CD8-positive, alpha-beta memory T cell (primary cell): ENCODE measurements at places on chromosomes 1 and 21. TPM values are rescaled to one million over a fixed set of nuclear protein-coding genes. Genes with fewer than 3 reads are reported as not detected.

DNA sequence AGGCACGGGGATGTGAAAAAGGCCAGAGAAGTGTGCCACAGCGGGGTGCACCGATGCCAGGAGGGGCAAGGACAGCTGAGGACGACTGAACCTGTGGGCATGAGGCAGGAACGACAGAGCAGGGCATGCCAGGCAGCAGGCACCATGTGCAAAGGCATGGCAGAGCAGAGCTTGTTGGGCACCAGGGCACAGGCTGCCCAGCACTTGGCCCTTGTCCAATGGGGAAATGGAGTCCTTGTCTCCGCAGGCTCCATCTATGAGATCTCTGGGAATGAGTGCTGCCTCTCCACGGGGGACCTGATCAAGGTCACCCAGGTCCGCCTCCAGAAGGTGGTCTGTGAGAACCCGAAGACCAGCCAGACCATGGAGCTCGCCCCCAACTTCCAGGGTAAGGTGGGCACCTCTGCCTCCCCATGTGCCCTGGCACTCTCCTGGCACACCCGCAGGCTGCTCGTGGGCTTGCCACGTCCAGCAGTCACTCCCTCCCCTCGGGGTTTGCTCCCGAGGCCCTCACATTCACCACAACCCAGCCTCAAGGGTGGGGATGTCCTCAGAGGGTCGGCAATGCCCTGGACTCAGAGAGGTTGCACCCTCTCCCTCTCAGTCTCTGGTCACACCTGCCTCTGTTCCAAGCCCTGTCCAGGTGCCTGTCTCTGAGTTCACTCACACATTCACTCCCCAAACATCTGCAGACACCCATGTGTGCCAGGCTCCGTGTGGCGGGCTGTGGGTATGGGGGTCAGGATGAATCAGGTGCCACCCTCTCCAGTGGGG lies 4.2 kb downstream of the THEMIS2 start:
- peak; percentile 40 for DNase-seq

DNA sequence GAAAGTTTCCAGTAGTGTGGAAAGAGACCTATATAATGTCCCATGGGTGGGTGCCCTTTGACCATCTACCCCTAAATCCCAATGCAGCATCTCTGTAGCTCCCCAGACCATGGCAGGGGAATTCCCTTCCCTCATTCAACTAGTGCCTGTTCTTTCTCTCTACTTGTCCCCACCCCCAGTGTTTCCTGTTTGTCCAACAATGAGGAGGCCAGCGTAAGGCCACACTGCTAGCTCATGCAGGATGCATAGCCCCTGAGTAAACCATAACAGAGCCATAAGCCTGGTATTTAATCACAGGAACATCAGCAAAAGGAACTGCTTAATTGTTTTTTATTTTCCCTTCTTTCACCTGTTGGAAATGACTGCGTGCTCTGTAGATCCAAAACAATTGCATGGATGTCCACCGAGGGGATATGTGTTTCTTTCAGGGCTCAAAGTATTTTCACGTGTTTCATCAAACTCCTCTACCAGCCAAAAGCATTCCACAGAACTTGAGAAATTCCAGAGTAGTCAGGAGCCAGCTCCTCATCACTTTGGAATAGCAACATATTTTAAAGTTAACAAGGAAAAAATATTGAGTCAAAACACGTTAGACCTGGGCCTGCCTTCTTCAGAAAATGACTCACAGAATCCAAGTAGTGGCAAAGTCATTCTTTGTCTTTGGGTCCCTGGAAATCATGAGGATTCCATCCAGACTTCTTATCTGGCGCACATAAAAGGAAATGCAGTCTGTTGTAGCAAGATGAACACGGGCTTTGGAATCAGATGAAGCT lies 162.5 kb upstream of the SGIP1 start:
- DNase-seq, result no peak

DNA sequence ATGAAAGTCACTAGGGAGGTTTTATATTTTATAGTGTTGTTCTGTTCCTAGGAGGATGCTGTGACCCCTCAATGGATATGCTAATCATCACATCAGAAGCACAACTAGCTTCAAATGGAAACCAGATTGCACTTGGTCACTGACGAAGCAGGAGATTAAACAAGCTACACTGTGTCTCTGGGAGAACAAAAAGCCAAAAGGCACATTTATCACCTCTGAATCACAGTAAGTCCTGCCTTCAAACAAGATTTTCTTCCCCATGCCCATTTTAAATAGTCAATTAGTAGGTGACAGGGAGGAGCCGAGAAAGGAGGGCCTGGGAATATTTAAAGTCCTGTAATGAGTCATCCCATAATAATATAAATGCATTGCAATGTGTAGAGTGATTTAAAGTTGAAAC lies 38.1 kb downstream of the RGS2 start:
- DNase-seq, result no peak

DNA sequence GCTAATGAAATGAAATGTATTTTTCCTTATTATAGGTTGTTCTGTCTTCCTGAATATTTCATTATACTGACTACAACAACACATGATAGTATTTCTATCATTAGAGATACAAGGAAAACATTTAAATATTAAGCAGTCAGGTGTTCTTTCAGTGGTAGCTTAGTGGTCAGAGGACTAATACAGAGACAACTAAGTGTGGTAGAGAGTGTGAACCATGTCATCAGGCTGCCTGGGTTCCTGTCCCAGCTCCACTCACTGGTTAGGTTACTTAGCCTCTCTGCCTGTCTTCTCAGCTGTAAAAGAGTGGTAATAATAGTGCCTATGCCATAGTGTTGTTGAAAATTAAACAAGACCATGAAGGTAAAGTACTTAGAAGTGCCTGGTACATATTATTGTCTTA lies 3.9 kb downstream of the UAP1 start:
- DNase-seq, result no peak

- no peak for DNase-seq
Measured at GRCh38 chr1:6129313-6129712, 50.8 kb downstream of the CHD5 start.

DNA sequence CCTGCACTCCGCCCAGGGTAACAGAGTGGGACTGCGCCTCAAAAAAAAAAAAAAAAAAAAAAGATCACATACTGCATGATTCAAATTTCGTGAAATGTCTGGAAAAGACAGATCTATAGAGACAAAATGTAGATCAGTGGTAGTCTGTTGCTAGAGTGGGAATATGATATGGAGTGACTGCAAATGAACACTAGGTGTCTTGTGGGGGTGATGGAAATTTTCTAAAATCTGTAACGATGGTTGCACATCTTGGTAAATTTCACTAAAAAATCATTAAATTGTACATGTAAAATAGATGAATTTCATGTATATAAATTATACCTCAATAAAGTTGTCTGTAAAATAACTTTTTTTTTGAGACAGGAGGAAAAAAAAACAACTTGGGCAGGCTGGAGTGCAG lies 5.5 kb downstream of the AIDA start:
- DNase-seq, result no peak

DNA sequence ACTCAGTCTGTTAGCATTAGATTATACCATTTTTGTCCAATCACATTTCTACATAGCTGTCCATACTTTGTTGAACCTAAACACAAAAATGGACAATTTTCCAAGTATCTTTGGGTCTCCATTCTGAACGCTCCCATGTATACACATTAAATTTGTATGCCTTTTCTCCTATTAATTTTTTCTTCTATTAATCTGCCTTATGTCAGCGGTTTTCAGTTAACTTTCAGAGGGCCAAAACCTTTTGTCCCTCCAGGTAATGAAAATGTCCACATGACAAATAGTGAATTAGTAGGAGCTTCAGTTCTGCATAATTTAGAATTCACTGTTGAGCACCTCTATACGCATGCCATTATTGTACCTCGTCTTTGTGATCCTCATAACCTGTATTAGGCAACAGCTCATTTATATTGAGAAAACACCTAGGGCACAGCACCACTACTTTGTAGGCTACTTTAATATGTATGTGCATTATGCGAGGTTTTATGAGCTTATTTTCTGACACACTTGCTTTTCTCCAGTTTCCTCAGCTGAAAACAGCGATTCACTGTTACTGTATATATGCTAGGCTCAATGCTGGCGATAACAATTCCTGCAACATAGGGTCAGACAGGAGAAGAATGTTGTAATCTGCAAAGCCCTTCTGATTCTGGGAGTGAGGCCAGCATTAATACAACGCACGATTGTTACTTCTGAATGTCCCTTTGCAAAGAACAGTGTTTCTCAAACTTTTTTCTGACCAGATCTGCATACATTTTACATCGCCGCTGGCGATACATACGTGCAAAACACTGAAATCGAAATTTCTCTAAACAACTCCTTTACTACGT lies 1.1 kb upstream of the ABCD3 start:
- no peak for DNase-seq

GRCh38 chr1:107010582-107010981 lies 45.9 kb upstream of the PRMT6 start:
- DNase-seq, result no peak

DNA sequence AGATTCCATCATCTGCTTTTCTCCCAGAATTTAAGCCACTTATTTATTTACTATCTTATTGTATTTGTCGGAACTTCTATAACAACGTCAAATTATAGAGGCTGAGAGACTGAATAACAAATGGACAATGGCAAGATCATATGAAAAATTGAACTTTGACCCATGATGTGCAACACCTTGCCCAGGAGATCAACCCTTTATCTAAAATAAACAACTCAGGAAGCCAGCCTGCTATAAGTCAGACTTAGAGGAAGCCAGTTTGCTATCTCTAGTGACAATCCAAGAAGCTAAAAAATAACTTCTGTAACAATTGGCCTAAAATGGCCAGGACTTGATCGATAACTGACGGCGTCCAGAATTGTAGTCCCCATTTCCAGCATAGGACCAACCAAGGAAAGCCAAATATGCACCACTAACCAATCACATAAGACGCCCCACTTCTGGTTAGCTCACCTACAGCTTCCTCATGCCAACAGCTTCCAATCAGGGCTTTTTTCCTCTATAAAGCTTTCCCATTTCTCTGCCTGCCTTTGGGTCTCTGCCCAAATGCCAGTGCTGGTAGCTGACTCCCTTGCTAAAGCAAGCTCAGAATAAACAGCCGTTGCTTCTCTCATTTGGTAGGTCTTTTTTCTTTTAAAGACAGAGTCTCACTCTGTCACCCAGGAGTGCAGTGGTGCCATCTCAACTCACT lies 28.5 kb downstream of the ANP32E start:
- DNase-seq, result no peak

DNA sequence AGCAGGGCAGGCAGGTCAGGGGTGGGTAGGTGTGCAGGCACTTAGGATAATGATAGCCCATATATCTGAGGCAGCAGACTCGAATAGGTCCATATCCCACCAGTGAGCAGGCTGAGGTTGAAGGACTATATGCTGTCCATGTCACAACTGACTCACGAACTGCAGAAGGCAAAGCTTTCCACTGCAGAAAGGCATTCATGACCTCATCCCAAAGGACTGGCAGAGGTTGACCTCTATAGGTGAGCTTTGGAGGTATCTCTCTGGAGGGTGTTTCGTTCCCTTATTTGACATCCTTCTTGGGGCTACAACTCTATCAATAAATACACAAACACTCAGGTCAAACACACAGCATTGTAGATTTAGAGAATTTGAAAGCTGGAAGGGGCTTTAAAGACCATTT lies 42.8 kb upstream of the MARK1 start:
- DNase-seq, result no peak

DNA sequence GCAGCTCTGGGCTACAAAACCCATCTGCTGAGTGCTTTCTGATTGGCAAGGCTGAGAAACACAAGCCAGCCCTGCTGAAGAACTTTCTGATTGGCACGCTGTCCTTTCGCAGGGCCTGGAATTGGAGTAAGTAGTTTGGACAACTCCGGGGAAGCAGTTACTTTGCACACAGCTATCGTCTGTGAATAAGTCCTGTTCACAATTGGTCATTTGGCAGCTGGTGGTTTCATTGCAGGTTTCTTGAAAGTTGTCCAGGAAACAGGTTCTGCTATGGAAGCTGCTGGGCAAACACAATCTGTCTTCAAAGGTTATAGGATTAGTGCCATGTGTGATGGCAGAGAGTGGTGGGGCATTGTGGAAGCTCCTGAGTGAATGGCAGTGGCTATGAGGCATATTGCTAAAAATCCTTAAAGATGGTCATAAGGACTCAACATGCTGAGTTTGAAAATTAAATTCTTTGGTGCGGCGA lies at the start of gene KRTAP27-1:
Gene KRTAP27-1 (minus strand): TSS at position 419 of the 469 bp plus-strand sequence. CDS start 26 bp downstream, at position 393.
- DNase-seq, result no peak

Gene PATJ
- 10.3 TPM for total RNA-seq

Gene EPHA2
- total RNA-seq, result not detected

Gene HSPB7
- total RNA-seq, result not detected

Gene OR2AK2
- not detected for total RNA-seq

Gene NOC2L
- 175 TPM for total RNA-seq

Gene NGF
- total RNA-seq, result not detected
